ENCODE measurements at places on chromosomes 5 and 9.

DNA sequence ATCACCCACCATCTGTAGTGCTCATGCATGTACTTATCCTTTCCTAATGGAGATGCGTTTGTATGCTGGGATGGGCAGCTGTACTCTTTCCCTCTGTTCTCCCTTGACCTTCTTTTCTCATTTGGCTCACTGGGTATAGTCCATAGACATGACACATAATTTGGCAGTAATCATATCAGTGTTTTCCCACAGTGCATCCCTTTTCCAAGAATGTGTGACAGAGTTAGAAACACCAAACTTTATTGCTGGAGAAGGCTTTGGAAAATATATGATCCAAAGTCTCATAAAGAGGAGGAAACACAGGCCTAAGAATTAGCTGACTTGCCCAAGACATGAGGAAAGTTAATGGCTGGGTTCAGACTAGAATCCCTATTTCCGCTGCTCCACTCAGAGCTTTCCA is 1233.4 kb upstream of the DMAC1 start:
- DNase-seq, result no peak

DNA sequence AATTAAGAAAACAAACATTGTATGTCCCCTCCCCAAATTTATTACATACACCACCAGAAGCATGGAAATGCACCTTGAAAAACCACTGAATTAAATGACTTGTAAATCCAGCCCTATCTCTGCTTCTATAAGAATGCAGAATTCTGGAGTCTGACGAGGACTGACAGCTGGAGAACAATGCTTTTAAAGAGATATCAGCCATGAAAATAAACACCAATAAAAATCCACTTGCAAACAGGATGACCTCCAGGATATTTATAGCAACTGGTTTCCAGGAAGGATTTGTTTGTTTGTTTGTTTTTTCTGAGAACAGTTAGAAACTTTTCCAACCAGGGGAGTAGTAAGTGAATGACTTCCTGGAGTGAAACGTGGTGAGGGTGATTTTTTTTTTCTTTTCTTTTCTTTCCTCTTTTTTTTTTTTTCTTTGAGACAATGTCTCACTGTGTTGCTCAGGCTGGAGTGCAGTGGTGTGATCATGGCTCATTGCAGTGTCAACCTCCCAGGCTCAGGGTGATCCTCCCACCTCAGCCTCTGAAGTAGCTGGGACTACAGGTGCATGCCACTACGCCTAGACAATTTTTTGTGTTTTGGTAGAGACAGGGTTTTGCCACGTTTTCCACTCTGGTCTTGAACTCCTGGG is 38.7 kb upstream of the SLC36A1 start:
- DNase-seq, result no peak

GRCh38 chr5:72267685-72268084 is 52.4 kb downstream of the MRPS27 start:
- DNase-seq, result no peak

- no peak for DNase-seq
Observed at GRCh38 chr9:114525513-114525912, 20.2 kb upstream of the WHRN start.

GRCh38 chr9:111983484-111983908 is 86.9 kb downstream of the UGCG start:
- DNase-seq, result peak; percentile 50

- DNase-seq, result no peak
Observed at GRCh38 chr9:137128862-137129455, 10.0 kb upstream of the GRIN1 start.

GRCh38 chr5:122408592-122409224 is 96.7 kb downstream of the SNCAIP start:
- DNase-seq, result no peak

- no peak for DNase-seq
Observed at GRCh38 chr9:116877072-116877471, 190.0 kb downstream of the TRIM32 start.

- DNase-seq, result no peak
Observed at GRCh38 chr9:20945269-20945668, 86.2 kb downstream of the HACD4 start.

GRCh38 chr5:77133061-77133758 is 46.1 kb upstream of the ZBED3 start:
- DNase-seq, result peak; percentile 13

DNA sequence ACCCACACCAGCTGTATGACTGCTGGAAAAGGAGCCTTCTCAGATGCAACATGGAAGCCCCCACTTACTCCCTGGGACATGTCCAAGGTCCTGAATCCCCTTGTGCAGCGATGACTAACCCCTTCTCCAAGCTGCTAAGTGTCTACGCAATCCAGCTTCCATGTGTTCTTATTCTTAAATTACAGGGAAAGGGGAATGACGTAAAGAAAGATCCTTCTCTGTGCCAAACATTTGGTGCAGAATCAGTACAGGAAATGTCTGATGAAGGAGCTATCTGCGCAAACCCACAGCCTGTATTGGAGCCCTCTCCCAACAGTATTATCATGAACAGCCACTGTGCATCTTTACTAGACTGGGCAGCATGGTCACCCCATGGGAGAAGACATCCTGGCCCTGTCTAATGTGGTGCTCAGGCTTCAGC is 183.2 kb downstream of the FRMD3 start:
- no peak for DNase-seq

- no peak for DNase-seq
Observed at GRCh38 chr9:9747787-9748186, 865.0 kb downstream of the PTPRD start.

DNA sequence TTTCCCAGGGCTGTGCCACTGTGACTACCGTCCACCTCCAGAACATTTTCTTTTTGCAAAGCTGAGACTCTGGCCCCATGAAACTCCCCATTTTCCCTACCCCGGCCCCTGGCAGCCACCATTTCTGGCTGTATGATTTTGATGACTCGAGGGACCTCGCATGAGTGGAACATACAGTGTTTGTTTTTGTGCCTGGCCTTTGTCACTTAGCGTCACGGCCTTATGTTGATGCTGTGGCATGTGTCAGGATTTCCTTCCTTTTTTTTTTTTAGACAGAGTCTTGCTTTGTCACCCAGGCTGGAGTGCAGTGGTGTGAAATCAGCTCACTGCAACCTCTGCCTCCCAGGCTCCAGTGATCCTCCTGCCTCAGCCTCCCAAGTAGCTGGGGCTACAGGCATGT is 42.7 kb downstream of the ASS1 start:
- no peak for DNase-seq

- DNase-seq, result no peak
Observed at GRCh38 chr9:133505901-133506652, 18.7 kb downstream of the MYMK start.

GRCh38 chr5:147369742-147370374 is 135.0 kb downstream of the STK32A start:
- no peak for DNase-seq

DNA sequence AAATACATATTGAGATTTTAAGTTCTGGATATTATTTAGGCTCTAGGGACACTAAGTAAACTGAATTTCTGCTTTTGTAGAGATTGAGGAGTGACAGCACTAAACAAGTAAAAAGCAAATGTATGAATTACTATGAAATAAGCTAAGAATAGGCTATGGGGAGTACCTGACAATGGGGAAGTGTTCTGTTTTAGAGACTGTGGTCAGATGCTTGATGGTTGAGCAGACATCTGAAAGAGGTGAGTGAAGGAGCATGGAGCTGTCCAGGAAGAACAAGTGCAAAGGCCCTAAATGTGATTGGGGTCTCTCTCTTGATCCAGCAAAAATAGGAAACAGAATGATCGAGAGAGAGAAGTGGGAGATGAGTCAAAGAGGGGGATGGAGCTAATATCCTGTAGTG is 111.7 kb downstream of the JAKMIP2 start:
- DNase-seq, result no peak

GRCh38 chr9:74379718-74380117 is 117.4 kb upstream of the RORB start:
- DNase-seq, result no peak

GRCh38 chr9:113585555-113585954 is 122.0 kb downstream of the RGS3 start:
- DNase-seq, result no peak

All from ascending aorta (tissue), 2 donors.